LHCN-M2 (cell line): ENCODE measurements at places on chromosomes 7 and 10. TPM values are rescaled to one million over a fixed set of nuclear protein-coding genes. Genes with fewer than 3 reads are reported as not detected.
A peak's percentile ranks its signal among the peaks of the same experiment; 100 is the strongest.

The TSPAN12 gene
- total RNA-seq, result 6.2 and 6.4 TPM in 2 replicates

DNA sequence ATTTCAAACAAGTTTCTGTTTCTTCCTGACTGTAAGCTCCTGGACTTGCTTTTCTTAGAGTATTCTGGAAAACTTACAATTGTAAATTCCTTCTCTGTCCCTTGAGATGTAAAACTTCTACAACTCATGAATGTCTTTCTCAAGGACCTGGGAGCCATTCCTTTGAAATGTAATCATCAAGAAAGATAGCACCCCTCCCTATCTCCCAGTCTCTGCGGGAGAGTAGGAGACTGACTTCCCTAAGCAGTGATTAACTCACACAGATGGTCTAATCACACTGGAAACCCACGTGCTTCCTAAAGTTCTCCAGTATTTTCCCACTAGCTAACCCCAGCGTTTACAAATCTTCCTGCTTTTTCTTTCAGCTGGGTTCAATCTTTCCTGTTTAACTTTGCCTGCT, 549.4 kb downstream of the SORCS1 start:
- DNase-seq, result no peak

- DNase-seq, result peak; percentile 76
Observed at GRCh38 chr7:140003913-140004382, 58.8 kb downstream of the PARP12 start.

The FZD8 gene
- 4.1 and 4.2 TPM in 2 replicates for total RNA-seq

The ATG9B gene
- total RNA-seq, result 0.06 TPM in 2 replicates

The FAM25C gene
- not detected in 2 replicates for total RNA-seq

- DNase-seq, result no peak
Observed at GRCh38 chr7:29980151-29980550, 9.4 kb downstream of the SCRN1 start.

The SPDYE11 gene
- total RNA-seq, result not detected in 2 replicates

The CYP26C1 gene
- total RNA-seq, result not detected in 2 replicates

The COA1 gene
- 68.2 and 74.1 TPM in 2 replicates for total RNA-seq

- no peak for DNase-seq
Observed at GRCh38 chr10:71285180-71285545, 33.9 kb upstream of the SLC29A3 start.

DNA sequence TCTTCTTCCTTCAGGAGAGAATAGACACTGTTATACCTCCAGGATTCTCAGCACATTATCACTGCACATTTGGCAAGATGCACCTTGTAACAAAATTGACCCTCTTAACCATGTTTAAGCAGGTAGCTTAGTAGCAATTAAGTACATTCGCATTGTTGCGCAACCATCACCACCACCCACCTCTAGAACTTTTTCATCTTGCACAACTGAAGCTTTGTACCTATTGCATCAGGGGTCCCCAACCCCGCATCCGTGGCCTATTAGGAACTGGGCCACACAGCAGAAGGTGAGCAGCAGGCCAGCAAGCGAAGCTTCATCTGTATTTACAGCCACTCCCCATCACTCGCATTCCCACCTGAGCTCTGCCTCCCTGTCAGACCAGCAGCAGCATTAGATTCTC, 29.9 kb upstream of the SMURF1 start:
- DNase-seq, result no peak

The EFCAB10 gene
- not detected in 2 replicates for total RNA-seq

DNA sequence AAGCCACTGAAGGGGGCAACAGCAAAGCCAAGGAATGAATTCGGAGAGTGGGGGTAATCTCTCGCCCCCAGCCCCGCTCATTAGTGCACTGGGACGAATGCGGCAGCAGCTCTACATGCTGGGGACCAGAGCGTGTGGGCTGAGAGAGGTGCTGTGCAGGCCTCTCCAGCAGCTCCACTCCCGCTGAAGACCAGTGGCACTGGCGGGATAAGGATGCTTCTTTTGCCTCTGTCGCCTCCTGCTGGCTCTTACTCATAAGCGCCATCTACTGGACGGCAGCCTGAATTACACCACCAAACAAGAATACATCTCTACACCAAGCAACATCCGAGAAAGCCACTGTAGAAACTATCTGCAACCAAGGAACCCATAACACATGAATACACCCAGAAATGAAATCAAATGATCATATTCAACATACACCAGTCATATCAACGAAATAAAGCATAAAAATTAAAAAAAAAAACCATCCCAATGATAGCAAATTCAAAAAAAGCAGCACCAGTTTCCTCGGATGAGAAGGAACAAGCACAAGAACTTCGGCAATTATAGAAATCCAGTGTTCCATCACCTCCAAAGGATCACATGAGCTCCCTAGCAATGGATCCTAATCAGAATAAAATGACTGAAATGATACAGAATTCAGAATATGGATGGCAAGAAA, 79.0 kb upstream of the TMEM168 start:
- DNase-seq, result peak; percentile 52

GRCh38 chr7:35865287-35865686, 64.4 kb downstream of the SEPTIN7 start:
- DNase-seq, result no peak

DNA sequence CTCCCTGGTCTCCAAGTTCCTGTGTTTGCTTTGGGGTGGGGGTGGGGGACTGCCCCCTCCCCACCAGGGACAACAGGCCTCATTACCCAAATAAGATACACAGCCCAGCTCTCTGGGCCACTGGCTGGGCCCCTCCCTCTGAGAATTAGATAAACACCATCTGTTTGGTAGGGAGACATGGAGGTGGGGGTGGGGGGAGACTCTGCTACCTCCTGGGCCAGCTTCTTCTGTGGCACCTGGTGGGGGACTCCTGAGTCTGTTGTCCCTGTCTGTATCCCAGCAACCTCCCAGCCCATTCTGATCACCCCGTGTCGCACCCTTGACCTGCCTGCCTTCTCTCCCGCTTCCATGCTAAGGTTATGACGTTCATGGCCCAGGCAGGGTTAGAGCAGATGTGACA, 5.8 kb downstream of the MLXIPL start:
- DNase-seq, result no peak

GRCh38 chr7:91344911-91345310, 80.7 kb downstream of the FZD1 start:
- no peak for DNase-seq

The ANKRD1 gene
- total RNA-seq, result 216 and 251 TPM in 2 replicates

DNA sequence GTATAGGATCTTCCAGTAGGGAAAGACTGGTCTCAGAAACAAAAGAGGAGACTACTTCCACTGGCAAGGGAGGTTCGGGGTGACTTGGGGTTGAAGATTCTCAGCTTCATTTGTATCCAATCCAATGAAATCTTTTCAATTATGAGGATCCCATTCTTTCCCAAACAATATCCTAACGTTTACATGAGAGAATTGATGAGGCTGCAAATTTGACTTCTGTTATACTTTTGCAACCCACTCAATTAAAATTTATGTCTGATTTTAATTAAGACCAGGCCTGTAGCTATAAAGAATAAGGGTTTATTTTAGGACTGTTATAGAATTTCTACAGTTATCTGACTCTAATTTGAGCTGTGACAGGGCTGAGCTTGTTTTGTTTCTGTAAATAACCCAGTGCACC, 251.5 kb downstream of the ANKRD7 start:
- no peak for DNase-seq

DNA sequence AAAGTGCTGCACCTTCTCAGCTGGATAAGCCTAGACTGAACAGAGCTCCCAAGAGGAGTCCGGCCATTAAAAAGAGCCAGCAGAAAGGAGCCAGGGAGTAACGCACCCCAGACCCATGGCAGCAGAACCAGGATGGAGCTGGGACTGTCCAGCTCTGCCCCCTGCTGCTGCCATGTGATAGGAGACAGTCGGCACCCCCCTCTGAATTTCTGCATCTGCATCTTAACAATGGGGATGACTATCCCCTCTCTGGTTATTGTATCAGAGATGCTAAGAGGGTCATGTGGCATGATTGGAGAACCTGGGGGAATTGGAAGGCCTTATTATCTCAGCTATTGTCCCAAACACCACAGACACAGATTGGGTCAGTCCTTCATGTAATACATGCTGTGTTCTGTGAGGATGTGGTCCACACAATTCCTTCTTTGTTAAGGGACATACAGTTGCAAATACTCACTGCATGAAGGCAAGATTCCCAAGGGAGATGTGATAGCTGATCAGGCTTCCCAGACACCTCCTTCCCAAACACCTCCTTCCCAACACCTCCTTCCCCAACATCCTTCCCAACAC, 29.3 kb downstream of the PLEKHS1 start:
- DNase-seq, result no peak

- peak; percentile 63 for DNase-seq
Observed at GRCh38 chr7:5523052-5523711, 99.5 kb upstream of the TNRC18 start.

- peak; percentile 69 for DNase-seq
Observed at GRCh38 chr7:157233677-157234076, 95.0 kb downstream of the UBE3C start.

The TMED4 gene
- total RNA-seq, result 241 and 253 TPM in 2 replicates
